ENCODE measurements at places on chromosomes 7 and 10.

- no peaks in the 10 kb centered on the region for H3K36me3 ChIP-seq
- H3K27ac ChIP-seq = no peak overlapping the region
- no peak for DNase-seq
- no peak overlapping the region for H3K4me3 ChIP-seq
- peaks cover 9% of the 10 kb centered on the region for H3K4me1 ChIP-seq
These were observed 111.9 kb upstream of the NFE2L3 start for GRCh38 chr7:26040085-26040484.

DNA sequence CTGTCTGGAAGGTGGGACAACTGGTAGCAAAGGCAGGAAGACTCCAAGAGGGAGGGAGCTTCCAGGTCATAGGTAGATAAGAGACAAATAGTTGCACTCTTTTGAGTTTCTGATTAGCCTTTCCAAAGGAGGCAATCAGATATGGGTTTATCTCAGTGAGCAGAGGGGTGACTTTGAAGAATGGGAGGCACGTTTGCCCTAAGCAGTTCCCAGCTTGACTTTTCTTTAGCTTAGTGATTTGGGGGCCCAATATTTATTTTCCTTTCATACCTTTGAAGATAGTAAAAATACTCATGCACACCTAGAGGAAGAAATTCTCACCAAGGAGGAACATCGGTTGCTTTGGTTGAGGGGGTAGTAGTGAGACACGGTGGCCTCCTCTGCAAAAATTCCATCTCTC is 212.1 kb upstream of the SVIL start:
- H3K4me1 ChIP-seq = peaks cover 5% of the 10 kb centered on the region
- H3K36me3 ChIP-seq = no peaks in the 10 kb centered on the region
- H3K27me3 ChIP-seq = peaks cover 4% of the 10 kb centered on the region
- no peak overlapping the region for H3K4me3 ChIP-seq

GRCh38 chr7:158266817-158267741 is 320.5 kb downstream of the PTPRN2 start:
- H3K27me3 ChIP-seq = no peaks in the 10 kb centered on the region
- H3K4me3 ChIP-seq = no peak overlapping the region
- no peaks in the 10 kb centered on the region for H3K36me3 ChIP-seq
- H3K27ac ChIP-seq = no peak overlapping the region

- no peak overlapping the region for H3K4me3 ChIP-seq
- H3K27me3 ChIP-seq = peaks cover 5% of the 10 kb centered on the region
- no peak for DNase-seq
- no peaks in the 10 kb centered on the region for H3K4me1 ChIP-seq
These were observed 11.7 kb downstream of the TLL2 start for GRCh38 chr10:96501985-96502384.

DNA sequence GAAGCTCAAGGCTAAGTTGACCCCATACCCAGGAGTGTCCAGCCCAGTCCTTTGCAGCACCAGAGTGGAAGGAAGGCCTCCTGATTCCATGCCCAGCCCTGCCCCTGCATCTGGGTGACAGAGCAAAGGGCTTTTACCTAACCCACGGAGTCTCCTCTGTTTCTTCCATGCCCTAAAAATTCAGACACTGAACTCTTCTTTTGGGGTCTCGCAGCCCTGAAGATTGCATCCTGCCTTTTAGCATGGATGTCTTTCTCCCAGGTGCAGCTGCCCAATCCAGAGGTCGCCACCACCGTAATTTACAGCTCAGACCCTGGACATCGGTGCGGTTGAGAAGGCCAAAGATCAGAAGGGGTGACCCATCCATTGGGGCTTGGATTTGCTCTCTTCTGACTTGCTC is 50.8 kb downstream of the CXCL12 start:
- H3K27ac ChIP-seq = no peak overlapping the region
- H3K4me1 ChIP-seq = no peaks in the 10 kb centered on the region
- no peak for DNase-seq
- peaks cover 7% of the 10 kb centered on the region for H3K27me3 ChIP-seq

DNA sequence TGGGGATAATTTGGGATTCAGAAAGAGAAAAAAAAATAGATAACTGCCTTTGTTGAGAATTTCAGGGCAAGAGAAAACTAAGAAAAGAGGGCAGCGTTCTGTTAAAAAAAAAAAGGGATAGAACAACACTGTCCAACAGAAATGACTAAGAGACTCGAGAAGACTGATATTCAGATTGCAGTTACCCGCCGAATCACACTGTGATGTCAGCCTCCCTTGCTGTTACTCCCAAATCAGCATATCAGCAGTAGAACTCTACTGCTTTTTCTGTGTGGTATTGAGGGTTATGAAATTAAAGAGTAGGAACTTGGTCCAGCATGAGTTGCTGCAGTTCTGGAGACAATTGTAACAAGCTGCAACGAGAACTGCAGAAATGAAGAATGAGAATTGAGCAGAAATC is 1.9 kb downstream of the GJC3 start:
- H3K27ac ChIP-seq = no peak overlapping the region
- no peak overlapping the region for H3K4me3 ChIP-seq
- no peaks in the 10 kb centered on the region for H3K27me3 ChIP-seq
- DNase-seq = no peak

- peak; percentile 27 for DNase-seq
- H3K4me3 ChIP-seq = no peak overlapping the region
- peaks cover 3% of the 10 kb centered on the region for H3K27me3 ChIP-seq
- H3K36me3 ChIP-seq = no peaks in the 10 kb centered on the region
- H3K27ac ChIP-seq = no peak overlapping the region
These were observed 400.3 kb upstream of the ADARB2 start for GRCh38 chr10:2137549-2138174.

DNA sequence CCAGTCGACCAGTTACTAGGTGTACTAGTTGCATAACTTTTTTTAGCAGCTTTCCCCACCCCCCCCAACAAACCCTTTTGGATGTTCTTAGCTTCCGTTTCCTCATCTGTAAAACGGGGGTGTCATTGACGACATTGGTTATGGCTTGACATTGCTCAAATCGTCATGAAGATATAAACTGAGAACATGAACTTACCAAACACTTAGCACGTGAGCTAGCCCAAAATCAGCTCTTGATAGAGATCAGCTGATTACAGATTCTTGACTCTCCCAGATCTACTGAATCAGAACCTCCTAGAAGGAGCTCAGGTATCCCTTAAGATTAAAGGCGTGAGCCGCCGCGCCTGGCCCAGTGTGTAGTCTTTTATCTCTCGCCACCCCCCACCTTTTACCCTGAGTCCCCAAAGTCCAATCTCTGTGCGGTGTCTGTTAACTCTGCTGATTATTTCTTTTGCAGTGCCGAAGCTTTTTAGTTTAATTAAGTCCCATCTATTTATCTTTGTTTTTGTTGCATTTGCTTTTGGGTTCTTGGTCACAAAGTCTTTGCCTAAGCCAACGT is 1.0 kb upstream of the GNA12 start:
- no peak for DNase-seq
- H3K4me1 ChIP-seq = peaks cover 33% of the 10 kb centered on the region
- H3K27ac ChIP-seq = no peak overlapping the region
- H3K36me3 ChIP-seq = peaks cover 3% of the 10 kb centered on the region
- no peaks in the 10 kb centered on the region for H3K27me3 ChIP-seq

- H3K4me1 ChIP-seq = peaks cover 9% of the 10 kb centered on the region
- no peaks in the 10 kb centered on the region for H3K36me3 ChIP-seq
These were observed 16.2 kb upstream of the COL17A1 start for GRCh38 chr10:104101902-104102301.

- no peaks in the 10 kb centered on the region for H3K36me3 ChIP-seq
- no peak overlapping the region for H3K4me3 ChIP-seq
- DNase-seq = no peak
These were observed 1.4 kb downstream of the PLPP4 start for GRCh38 chr10:120458432-120458831.

DNA sequence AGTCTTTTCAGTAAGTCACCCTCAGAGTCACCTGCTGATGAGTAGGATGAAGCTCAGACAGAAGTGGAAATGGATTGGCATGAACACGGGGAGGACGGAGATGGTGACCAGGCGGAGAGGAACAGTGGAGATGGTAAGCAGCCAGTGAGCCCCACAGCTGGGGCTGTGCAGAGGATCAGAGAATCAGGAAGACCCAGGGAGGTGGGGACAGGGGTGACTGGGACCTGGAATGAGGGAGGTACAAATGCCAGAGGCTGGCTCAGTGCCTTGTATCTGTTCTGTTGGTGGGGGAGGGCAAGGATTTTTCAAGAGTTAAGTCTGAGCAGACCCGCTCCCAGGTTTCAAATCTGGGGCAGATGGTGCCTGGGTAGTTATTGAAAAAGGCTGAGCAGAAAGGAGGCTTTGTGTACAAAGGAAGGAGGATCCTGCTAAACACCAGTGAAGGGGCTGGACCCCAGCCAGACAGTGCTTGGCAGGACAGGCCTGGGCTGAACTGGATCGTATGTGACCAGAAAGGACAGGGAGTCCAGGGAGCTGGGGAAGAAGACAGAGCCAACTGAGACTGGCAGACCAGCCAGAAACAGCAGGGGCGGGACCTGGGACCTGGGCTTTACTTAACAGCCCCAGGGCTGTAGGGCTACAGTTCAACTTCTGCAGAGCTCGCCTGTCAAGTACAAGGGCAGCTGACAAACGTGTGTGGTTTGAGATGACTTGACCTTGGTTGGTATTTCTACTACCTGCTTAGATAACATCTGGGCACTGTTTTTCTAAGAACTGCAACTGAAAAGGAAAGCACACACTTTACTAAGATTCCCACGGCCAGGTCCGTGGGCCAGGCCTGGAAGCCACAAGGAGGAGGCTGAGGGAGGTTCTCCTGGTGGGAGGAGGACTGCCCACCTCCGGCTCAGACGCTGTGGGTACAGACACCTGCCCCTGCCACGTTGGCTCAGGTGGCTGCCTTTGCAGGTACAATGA is 13.2 kb upstream of the FRMPD2 start:
- peaks cover 2% of the 10 kb centered on the region for H3K36me3 ChIP-seq
- peaks cover 10% of the 10 kb centered on the region for H3K27me3 ChIP-seq
- no peak for DNase-seq
- no peak overlapping the region for H3K27ac ChIP-seq
- no peak overlapping the region for H3K4me3 ChIP-seq

DNA sequence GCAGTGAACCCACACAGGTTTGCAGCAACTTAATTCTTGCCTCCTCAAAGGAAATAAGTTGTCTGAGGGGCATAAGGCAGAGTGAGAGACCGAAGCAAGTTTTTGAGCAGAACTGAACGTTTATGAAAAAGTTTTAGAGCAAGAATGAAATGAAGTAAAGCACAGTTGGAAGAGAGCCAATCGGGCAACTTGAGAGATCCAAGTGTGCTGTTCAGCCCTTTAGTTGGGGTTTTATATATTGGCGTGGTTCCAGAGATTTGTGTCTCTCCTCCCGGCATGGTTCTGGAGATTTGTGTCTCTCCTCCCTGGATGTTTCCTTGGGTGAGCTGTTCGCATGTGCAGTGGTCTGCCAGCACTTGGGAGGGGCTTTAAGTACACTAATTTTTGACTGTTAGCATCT is 141.4 kb upstream of the DGKB start:
- H3K4me1 ChIP-seq = no peaks in the 10 kb centered on the region
- DNase-seq = no peak
- no peak overlapping the region for H3K27ac ChIP-seq
